ENCODE measurements at places on chromosomes 11 and 22.

DNA sequence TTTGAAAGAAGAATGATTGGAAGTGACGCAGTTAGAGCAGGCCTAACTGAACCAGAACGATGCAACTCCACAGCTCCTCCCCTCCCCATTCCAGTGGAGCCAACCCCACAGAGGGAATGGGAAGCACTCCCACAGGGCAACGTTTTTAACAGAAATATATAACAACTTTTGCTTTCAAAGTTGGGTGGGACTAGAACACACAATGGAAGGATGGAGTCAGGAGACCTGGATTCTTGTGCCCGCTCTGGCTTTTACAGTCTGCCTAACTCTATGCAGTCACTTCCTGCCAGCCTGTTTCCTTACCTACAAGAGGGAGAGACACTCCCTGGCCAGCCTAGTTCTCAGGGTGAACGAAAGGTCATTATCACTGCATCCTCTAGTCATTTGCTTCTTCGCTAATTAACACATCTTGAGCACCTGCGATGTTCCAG lies 75.5 kb downstream of the PACSIN2 start:
- no peak for DNase-seq

GRCh38 chr11:2929950-2930703 lies 907 bp upstream of the PHLDA2 start:
- DNase-seq: peak; percentile 77

GRCh38 chr11:33722590-33723234 lies 13.5 kb downstream of the CD59 start:
- DNase-seq: no peak

DNA sequence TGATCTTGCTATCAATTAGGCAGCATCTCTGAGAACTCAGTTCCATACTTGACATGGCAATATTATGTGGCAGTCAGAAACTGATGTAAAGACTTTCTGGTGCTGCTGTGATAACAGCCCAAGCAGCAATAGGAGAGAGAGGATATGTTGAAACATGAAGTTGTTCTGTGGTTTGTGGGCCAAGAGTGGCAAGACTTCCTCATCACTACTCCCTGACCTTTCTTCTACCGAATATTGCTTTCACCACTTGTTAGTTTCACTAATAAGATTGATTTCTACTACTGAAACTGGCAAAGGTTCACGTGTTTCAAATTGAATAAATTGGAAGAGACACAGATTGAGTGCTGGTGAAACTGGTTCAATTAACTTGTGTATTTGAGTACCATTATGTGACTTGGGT lies 852.6 kb upstream of the RAG2 start:
- no peak for DNase-seq

- DNase-seq: peak; percentile 78
Observed at GRCh38 chr11:68215087-68215445, 2.0 kb upstream of the KMT5B start.

GRCh38 chr11:78180751-78181150 lies 7.7 kb downstream of the KCTD21 start:
- DNase-seq: no peak

- no peak for DNase-seq
Observed at GRCh38 chr11:105740164-105740903, 130.5 kb downstream of the GRIA4 start.

GRCh38 chr22:35960854-35961253 lies 67.8 kb downstream of the RBFOX2 start:
- DNase-seq: no peak

DNA sequence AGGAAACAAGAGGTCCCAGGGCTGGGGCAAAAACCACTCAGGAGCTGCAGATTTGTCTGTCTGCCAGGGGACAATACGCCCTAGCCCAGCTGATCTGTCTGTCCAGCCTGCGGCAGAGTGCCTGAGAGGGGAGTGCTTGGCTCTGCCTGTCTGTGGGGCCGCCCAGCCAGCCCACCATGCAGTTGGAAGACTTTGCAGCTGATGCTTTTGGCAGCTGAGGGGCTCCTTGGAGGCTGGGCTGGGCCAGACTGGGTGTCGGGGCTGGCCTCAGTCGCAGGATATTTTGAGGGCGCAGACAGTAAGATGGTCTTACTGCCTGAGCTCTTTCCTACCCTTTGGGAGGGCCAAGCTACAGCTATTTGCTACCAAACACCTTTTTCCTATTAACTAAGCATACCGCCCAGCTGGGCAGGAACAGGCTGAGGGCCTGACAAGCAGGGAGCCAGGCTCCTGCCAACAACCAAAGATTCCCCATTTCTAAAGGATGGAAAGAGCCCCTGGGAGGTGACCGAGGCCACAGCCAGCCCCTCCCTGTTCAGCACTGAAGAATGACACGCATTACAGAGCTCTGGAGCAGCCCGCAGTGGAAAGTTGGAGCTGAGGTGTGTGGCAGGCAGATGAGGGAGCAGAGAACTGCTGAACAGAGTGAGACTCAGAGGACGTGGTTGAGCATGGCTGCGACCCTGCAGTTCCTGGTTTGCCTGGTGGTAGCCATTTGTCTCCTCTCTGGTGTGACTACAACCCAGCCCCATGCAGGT lies at the start of gene FAM180B:
Gene FAM180B (plus strand): TSS at position 581 of the 758 bp plus-strand sequence. CDS start 91 bp downstream, at position 672.
- DNase-seq: peak; percentile 72

- no peak for DNase-seq
Observed at GRCh38 chr11:74948546-74948897, 369 bp downstream of the XRRA1 start.

DNA sequence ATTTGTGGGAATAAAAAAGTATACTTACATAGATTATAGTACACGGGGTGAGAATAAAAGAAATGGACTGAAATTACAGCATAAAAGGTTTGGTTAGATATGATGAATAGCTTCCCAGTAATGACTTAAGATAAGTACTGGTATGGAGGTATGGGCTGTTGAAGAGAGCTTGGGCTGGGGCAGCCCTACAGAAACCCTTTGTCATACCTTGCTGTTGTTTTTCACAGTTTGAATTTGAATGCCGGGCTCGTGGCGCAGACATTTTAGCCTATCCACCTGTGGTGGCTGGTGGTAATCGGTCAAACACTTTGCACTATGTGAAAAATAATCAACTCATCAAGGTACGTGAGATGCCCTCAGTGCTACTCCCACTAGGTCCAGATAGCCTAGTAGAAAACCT lies 42.3 kb upstream of the RBX1 start:
- DNase-seq: no peak
